ENCODE measurements at places on chromosomes 7 and 10. TPM values are rescaled to one million over a fixed set of nuclear protein-coding genes. Genes with fewer than 3 reads are reported as not detected.
A peak's percentile ranks its signal among the peaks of the same experiment; 100 is the strongest.

NME8 gene
- not detected for polyA plus RNA-seq

MALRD1 gene
- polyA plus RNA-seq, result 0.01 TPM

ADAM12 gene
- 0.07 TPM for polyA plus RNA-seq

DNA sequence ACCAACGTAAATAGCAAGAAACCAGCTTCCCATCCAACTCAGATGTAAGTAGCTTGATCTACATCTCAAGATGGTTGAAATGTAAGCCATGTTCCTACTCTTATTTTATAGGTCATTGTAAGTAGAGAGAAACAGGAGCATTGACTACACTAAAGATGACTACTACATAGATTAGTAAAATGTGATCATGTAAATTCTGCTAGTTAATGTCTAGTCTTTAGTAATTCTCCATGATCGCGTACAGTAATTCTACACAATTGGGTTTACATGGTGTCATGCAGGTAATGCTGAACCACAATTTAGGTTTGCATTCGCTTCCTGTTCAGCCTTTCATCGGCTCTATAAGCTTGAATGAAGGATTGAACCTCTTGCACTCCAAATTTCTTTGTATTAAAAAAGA, 14.9 kb upstream of the SFMBT2 start:
- no peak for DNase-seq

- DNase-seq, result no peak
Measured at GRCh38 chr7:81767926-81768325, 1.9 kb downstream of the HGF start.

- DNase-seq, result peak; percentile 5
Measured at GRCh38 chr7:69062020-69062765, 536.1 kb upstream of the AUTS2 start.

- no peak for DNase-seq
Measured at GRCh38 chr10:116490028-116490662, 55.6 kb upstream of the PNLIP start.

DNA sequence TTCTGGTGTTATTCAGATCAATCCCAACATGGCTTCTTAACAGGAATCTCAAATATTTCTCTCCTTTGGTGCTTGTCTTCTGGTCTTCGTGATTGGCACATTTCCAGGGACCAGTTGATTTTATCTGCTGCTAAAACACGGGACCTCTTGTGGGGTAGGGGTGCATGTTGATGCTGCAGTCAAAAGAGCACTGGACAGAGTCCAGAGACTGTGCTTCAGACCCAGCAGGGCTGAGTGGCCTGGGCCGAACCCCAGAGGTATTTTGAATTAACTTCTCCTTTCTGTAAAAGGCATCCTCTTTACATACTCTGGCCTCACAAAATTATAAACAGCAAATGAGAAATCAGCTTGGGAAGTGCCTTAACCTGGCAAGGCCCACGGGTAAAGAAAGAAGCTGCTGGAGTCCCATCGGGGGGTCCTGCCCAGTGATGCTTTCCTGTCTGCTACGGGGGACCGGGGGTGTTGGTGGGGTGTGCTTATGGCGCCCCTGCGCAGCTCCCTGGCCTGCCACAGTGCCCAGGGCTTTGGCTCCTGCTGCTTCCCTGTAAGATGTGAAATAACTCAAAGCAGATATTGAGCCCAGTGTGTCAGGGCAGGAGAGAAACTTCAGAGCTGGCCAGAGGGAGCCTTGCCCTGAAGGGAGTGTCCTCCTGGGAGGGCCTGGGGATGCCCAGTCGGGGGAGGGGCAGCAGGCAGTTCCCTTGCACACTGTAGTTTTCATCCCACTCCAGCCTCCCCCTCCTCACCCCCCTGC, 230.5 kb downstream of the TCF7L2 start:
- no peak for DNase-seq

DNA sequence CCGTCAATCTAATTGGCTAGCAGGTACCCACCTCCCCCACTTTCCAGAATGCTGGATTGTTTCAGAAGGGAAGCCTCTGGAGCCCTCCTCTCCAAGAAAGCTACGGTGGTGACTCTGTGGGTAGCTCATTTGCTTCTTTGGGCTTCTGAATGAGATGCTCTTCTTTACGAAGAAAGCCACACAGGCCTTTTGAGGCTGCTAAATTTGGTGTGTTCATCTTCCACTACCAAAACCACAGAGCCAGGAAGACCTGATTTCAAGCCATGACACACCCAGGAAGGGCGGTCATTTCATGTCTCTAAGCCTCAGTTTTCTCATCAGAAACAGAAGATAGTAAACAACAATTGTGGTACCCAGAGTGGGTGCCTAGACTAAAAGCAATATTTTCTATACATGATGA, 901.2 kb downstream of the KCNMA1 start:
- DNase-seq, result no peak

DNA sequence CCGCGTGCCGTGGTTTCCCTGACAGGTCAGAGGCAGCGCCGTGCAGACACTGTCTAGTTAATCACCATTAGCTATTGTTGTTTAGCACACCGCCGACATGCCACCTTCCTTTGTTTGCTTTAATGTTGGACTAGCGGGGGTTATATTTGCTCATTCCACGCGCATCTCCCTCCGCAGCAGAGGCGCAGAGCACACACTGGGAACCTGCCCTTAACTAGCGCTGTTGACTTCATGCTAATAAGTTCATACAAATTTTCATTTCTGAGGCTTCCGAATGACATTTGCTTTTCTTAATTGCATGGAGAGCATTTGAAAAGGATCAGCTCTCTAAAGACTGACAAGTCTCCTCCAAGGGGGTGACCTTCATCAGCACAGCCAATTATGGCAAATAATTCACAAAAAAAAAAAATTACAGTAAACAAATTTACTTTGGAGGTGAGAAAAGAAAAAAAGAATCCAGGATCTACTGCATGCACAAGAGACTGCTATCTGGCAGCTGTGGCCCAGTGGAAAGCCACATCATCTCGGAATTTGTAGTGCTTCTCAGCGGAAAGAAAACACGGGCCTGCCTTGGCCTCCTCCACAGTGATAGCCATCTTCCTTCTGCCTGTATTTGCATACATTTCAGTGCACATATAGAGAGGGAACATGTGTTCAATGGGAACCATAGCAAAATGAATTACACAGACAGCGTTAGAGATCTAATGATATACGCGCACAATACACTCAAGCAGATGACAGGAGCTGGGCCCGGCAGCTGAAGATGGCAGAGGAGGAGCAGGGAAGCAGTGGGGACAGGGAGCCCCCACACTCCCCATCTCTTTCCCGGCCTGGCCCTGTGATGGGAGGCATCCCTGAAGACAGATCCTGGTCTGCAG, 94.2 kb downstream of the EBF3 start:
- DNase-seq, result no peak

DNA sequence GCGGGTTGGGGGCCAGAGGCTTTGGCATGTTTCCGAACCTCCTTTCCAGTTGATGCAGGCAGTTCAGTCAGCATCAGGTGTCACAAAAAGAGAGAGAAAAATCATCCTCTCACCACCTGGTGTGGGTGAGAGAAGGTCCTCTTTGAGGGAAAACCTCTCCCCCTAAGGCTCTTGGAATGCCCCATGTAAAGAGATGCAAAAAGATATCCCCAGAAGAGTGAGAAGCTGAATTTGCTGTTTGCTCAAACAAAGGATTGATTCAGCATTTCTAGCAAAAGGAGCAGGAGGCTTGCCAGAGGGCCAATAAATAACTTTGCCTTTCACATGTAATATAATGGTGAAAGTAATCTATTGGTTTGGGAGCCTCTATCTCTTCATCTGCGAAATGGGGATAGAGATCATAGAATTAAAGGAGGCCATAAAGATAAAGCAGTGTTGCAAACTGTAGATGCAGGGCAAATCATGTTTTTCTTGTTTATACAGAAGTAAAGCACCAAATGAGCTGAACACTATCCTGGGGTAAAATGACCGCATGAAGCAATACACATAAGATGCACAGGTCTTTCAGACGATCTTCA, 425.9 kb downstream of the LRMDA start:
- no peak for DNase-seq

Measured in keratinocyte (primary cell).